ENCODE measurements at places on chromosomes 2 and 18.

DNA sequence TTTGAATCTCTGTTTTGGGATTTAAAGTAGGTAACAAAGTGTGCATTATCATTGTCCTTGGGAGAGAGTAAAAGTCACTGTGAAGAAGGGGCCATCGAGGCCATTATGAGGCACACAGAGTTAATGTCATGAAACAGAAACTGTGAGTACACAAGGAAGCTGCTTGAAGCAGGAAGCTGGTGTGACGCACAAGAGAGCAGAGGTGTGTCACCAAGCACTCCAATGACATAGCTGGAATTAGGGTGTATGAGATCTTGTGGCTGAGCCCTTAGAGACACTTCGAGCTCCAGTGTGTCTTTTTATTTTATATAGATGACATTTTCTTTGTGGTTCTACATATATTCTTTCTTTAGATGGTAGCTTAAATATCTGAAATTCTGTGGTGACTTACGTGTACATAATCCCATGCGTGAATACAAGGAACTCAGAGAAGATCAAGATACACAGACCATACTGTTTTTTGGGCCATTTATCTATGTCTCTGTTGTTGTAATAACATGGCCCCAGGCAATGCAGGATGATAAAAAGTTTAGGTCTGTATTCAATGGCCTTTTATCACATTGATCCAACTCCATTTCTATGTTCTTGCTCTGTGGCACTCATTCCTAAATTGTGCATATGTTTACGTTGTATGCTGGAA is 164.7 kb upstream of the FAM98A start:
- no peak for DNase-seq

- DNase-seq, result no peak
Observed at GRCh38 chr18:27599202-27599829, 414.2 kb upstream of the CHST9 start.

DNA sequence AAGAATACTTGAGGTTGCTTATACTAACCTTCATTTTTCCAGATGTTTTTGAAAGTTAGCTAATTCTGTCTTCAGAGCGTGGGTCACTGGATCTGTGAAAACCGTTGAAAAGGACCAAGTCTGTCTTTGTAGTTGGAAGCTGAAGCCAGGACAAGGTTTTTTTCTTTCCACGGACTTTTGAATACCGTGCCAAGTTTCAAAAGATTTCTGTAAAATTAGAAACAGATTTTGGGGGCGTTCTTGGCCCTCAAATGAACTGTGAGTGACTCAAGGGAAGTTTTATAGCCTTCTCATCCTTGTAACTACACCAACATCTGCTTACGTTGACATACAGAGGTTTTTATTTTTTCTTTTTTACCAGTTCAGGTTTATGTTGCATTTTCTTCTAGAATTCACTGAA is at the start of gene FAP:
FAP (minus strand) TSS at position 152 of the 400 bp plus-strand sequence; CDS start at position 34, 118 bp downstream.
- DNase-seq, result no peak

GRCh38 chr2:29775937-29776336 is 145.4 kb downstream of the ALK start:
- DNase-seq, result no peak

DNA sequence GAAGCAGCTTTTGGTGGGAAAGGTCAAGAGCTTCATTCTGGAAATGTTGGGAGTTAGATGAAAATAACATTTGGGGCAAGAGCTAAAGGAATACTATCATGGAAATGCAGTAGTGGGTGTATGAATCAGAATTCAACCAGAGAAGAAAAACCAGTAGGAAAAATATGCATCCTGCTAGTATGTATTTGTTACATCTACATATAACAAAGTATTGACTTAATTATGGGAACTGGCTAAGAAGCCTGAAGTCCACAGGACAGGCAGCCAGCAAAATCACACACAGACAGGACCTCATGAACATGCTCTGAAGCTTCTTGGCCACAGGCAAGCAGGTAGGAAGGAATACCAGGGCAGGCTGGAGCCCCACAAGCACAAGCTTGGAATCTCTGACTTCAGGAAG is 185.8 kb downstream of the FBXO15 start:
- DNase-seq, result no peak

- DNase-seq, result no peak
Observed at GRCh38 chr2:208415255-208415654, 8.7 kb downstream of the PTH2R start.

DNA sequence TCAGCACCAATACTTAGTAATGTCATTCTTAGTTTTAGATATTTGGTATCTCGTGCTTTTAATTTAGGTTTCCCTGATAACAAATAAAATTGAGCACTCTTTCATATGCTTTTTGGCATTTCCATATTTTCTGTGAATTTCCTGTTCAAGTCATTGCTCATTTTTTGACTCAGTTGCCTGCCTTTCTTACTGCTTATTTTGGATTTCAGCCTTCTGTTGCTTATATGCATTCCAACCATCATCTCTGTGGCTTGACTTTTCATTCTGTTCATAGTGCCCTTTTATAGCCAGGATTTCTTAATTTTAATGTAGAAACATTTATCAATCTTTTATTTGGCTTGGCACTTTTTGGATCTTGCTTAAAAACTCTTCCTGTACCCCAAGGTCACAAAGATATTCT is 14.5 kb upstream of the KIF3C start:
- DNase-seq, result no peak

Measured in esophagus squamous epithelium (tissue), 5 donors.